ENCODE measurements at places on chromosomes 3 and 15.

- DNase-seq: no peak
Observed at GRCh38 chr3:167323572-167323971, 56.5 kb downstream of the ZBBX start.

GRCh38 chr15:93716615-93717231, 514.6 kb upstream of the MCTP2 start:
- DNase-seq: no peak

DNA sequence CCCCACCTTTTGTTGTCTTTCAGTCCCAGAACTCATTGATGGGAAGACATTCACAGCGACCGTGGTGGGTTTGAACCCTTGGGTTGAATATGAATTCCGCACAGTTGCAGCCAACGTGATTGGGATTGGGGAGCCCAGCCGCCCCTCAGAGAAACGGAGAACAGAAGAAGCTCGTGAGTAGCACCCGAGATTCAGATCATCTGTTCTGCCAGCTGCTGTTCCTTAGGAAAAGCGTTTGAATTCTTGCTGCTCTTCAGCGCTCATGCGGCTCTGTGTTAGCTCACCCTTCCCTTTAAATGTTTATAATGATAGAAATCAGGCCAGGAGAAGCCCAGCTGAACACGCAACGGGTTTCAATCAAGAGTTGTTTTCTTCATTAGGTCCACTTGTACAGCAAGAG, 73.0 kb downstream of the IL5RA start:
- DNase-seq: no peak

DNA sequence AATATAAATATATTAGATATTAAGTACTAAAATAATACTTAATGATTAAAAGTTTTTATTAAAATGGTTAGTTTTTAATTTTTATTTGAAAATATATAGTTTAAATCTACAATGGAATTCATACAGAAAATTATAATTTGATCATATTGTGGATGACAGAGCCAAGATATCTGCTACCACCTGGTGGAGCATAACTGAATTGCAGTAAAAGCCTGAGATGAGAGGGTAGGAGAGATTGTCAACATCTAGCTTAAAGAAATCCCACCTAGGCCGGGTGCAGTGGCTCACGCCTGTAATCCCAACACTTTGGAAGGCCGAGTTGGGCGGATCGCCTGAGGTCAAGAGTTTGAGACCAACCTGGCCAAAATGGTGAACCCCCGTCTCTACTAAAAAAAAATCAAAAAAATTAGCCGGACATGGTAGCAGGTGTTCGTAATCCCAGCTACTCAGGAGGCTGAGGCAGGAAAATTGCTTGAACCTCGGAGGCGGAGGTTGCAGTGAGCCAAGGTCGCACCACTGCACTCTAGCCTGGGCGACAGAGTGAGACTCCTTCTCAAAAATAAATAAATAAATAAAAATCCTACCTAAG, 25.1 kb upstream of the CSTA start:
- peak; percentile 44 for DNase-seq

DNA sequence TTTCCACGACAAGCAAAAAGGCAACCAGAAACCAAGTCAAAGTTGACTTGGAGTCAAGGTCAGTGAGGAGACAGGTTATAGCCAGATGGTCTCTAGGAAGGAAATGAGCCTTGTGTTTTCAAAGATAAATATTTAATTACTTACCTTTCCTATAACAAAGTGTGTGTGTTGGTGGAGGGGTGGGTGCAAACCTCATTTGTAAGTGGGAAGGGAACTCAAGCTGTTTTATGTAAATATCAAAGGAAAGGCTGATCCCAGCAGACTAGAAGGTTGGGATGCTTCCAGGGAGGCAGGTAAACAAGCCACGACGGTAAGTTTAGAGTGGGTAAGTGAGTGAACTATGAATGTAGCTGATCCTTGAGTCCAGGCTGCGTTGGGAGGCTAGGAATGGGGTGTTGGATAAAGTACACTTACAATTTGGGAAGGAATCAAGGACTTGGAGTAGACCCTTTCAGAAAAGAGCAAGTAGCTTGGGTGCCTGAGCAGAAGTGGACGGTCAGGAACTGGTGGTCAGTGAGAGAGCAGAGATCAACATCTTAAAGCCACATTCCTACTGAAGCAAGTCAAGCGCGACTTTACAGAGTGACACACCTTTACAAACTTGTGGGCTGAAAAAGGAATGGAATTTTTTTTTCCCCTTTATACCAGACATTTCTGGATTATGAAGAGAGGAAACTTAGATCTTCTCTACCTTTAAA, 82.0 kb upstream of the TBL1XR1 start:
- DNase-seq: no peak
